RPMI7951 (cell line): ENCODE measurements at places on chromosomes 5 and 9.

DNA sequence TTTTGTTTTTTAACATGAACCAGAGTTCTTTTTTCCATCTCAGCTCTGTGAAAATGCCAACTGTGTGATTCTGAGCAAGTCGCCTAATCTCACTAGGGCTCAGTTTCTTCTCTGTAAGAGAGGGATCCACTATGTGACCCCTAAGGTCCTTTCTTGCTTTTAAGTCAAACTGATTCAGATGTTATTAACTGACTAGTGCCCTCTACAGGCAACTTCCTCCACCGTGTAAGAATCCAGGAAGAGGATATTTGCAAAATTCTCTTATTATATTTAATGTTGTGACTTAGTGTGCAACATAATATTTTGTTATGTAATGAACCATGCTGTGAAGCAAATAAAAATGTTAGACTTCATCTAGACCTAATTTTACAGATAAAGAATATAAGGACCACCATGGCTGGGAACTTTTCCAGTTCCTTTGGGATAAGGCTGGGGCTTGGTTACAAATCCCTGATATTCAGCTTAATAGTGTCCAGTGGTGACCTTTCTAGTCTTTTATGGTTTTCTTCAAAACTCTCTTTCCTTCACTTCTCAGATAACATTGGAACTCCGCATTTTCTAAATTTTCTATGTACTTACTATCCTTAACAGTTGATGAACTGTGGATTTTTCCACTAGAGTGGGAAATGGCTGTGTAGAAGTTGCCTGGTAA lies 244.7 kb downstream of the PIK3R1 start:
- DNase-seq: peak; percentile 52

GRCh38 chr5:174750711-174751110 lies 26.3 kb downstream of the MSX2 start:
- DNase-seq: peak; percentile 38

- no peak for DNase-seq
Observed at GRCh38 chr5:38678076-38678475, 121.6 kb upstream of the LIFR start.

- DNase-seq: peak; percentile 35
Observed at GRCh38 chr5:178273665-178274541, 41.3 kb upstream of the PHYKPL start.
